Stimulated activated CD4-positive, alpha-beta T cell treated with anti-CD3 and anti-CD28 coated beads, Interleukin-1b, Interleukin-23, amount 100 ng/mL, for 4 hours (primary cell): ENCODE measurements at places on chromosomes 1 and 21.

GRCh38 chr1:180836449-180836848, 76.2 kb upstream of the KIAA1614 start:
- no peak for DNase-seq

- no peak for DNase-seq
Measured at GRCh38 chr21:25528515-25528914, 78.8 kb downstream of the MRPL39 start.

- peak; percentile 81 for DNase-seq
Measured at GRCh38 chr1:161038523-161039153, at the start of gene TSTD1. Gene TSTD1, minus strand, starts transcription at chr1:161038964. Its CDS starts 75 bp downstream, at chr1:161038889.

DNA sequence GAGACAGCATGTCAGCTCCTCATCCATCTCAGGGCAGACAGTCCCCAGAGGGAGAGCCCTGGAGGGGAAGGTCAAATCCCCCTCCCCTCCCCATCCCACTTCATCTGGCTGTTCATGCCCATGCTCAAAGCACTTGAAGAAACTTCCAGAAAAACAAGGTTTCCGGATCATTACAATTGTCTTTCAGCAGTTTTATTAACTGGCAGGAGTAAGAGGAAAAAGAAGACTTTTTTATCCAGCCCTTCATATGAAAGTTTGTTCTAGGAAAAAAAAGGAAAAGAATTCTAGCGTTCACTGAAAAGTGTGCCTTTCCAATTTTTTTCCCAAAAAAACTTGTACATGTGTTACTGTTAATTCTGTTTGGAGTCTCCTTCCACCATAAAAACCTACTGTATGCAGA, 145.7 kb upstream of the TIAM1 start:
- DNase-seq, result no peak

DNA sequence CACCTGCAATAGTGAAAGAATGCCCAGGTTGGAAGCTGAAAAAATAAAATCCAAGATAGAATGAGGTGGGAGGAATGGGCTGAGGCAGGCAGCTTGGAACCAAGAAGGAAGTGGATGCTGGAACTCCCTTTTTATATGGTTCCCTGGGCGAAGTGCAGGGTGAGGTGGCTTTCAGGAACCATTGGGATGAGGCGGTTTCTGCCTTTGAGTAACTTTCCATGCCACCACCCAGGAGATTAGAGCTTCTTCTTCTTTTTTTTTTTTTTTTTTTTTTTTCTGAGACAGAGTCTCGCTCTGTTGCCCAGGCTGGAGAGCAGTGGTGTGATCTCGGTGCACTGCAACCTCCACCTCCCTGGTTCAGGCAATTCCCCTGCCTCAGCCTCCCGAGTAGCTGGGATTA, 17.8 kb upstream of the MRPS6 start:
- no peak for DNase-seq

DNA sequence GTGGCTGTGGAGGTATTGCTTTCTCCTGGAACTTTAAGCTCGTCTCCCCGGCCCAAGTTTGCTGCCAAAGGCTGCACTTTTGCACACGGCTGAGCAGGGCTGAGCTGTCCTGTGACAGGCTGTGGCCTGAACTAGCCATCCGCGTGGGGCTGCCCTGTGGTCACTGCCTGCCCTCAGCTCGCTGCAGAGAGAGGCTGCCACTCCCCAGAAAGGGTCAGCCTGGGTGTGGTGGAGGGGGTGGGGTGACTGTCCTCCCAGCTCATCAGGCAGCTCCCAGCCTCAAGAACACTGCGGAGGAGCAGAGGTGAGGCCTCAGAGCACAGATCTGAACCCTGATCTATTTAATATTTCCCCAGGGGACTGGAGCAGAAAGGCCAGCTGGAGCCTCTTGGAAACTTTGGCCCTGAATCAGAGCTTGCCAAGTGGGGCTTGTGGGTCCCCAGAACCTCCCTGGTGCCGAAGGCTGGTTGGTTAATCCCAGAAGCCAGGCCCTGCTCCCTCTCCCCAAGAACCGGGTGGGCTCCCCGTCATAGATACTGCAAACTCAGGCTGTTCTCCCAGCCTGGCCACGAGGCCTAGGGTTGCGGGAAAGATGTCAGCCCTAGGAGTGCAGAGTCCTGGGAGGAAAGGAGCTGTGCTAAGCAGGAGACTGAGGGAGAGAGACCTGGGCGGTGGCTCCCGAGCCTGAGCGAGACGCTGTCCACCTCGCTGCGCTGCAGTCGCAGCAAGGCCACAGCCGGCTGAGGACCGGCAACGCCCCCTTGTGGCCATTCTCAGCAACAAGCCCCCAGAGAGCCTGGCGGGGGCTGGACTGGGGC, 125.1 kb upstream of the IPO9 start:
- DNase-seq, result peak; percentile 32

DNA sequence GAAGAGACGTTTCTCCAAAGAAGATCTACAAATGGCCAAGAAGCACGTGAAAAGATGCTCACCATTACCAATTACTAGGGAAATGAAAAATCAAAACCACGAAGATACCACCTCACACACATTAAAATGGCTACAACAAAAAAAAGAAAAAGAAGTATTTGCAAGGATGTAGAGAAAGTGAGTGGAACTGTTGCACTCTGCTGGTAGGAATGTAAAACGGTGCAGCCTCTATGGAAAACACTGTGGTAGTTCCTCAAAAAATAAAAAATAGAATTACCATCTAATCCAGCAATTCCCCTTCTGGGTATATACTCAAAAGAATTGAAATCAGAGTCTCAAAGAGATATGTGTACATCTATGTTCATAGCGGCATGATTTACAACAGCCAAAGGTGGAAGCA, 115.4 kb upstream of the EDN2 start:
- DNase-seq, result no peak

GRCh38 chr1:213987422-213987926, 299 bp upstream of the PROX1 start:
- peak; percentile 27 for DNase-seq

DNA sequence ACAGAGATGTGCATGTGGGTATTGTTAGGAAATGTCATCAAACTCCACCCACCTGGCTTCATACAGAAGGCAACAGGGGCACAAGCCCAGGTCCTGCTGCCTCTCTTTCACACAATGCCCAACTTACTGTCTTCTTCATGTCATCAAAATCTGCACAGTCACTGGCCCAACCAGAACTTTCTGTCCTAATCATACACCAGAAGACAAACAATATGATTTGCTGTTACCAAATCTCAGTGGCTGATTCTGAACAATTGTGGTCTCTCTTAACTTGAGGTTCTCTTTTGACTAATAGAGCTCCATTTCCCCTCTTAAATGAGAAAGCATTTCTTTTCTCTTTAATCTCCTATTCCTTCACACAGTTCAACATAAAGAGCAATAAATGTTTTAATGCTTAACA, 7.7 kb downstream of the HSD3B2 start:
- no peak for DNase-seq

DNA sequence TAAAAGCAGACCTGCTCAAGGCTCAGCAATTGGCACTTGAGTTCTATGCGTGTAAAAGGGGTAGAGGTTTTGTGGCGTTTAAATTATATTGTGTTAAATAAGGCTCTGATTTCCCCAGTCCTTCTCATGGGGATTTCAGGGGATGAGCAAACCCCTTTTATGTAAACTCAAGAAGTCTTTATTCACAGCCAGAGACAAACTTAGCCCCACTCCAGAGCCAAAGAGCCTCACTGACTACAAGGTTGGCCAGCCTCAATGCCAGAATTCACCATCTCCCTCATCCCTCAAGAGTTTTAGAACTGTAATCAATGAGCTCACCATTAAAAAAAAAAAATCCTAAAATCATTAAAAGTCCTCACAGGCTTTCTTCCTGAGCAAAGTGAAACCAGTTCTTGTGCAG, 107.8 kb downstream of the SLC30A10 start:
- no peak for DNase-seq

DNA sequence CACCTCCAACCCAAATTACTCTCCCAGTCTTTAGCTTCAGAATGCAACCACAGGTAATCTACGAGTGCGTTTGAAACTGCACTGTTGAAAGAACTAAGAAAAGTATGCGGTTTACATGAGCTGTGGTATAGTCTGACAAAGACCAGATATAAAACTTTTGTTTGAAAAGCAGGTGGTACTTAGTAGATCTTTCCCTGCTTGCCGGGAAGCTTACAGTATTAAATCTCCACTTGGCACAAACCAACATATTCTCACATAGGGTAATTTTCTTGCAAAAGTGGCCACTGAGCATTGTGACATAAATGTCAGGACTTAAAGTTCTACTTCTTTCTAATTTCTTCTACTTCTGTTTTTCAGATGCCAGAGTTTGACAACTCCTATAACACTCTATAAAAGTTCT, 8.4 kb downstream of the RGS2 start:
- no peak for DNase-seq

DNA sequence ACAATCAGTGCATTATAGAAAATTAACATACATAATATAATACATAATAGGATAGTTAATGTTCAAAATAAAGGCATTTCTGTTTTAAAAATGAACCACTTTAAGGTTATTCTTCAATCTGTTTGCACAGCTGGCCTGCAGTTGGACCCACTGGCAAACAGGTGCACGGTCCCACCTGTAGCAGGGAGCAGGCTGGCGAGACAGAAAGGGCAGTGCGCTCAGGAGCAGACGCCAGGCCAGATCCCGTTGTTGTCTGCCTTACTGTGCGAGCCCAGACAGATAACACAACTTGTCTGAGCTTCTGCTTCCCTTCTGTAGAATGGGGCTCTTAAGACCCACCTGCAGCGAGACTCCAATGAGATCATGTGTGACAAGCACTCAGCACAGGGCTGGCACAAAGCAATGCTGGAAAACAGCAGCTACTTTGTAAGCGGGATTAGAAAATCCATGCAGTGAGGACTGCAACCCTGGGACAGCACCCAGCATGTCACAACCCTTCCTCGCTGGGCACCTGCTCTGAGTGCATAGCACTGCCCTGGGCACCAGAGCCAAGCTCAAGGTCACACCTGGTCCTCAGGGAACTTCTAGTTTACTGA, 33.5 kb downstream of the VPS26C start:
- no peak for DNase-seq

- no peak for DNase-seq
Measured at GRCh38 chr1:33455539-33456501, 16.6 kb upstream of the ZSCAN20 start.

- DNase-seq, result no peak
Measured at GRCh38 chr1:119838236-119838635, 27.0 kb upstream of the REG4 start.

DNA sequence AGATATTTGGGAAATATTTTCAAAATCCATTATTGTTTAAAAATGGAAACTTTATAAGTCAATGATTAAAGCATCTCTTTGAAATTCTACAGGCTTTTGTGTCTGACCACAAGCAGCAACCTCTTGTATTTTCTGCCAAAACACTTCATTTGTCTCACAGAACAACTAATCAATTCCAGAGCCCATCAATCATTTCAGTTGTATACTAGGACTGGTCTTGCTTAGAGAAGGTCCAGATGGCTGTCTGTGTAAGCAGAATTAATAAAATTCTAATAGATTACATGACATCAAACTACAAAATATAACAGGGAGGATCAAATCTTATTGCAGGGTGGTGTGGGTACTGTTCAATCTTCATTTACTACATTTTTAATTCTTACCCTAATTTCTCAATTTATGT, 76.4 kb downstream of the ACBD6 start:
- no peak for DNase-seq

DNA sequence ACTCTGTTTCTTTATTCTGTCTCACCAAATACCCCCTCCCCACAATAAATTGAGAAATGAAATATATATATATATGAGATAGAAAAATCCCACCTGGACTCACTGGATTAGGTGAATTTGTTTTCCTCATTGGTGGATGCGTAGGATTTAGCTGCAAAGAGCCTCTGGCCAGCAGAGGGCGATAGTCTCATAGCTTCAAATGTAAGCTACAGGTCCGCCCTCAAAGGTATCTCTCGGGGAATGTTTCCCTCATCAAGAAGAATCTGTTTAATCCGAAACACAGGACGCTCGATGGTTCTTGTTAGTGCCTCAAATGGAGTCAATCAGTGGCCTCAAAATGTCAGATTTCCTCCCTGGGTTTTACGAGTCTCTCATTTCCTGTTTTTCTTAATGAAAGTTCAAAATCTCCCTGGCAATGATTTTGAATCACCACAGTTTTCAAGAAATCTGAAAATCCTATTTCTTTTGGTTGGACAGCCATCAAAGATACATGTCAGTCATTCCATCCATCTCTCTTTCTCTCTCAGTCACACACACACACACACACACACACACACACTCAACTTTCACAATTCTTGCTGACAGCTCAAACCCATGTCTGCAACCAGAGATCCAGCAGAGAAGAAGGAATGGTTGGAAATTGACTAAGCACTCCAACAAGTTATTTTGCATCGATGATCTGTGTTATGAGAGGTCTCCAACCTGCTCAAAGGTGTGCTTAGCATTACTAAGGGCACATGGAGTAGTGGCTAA, 13.9 kb upstream of the CAMK1G start:
- DNase-seq, result peak; percentile 63

GRCh38 chr1:164137273-164137925, 421.6 kb upstream of the PBX1 start:
- DNase-seq, result no peak

- DNase-seq, result no peak
Measured at GRCh38 chr1:244112636-244113035, 61.6 kb downstream of the ZBTB18 start.

GRCh38 chr1:157910270-157910669, 68.7 kb upstream of the CD5L start:
- no peak for DNase-seq

GRCh38 chr1:218347336-218347722, 2.2 kb downstream of the TGFB2 start:
- no peak for DNase-seq
